Fibroblast of upper back skin (primary cell): ENCODE measurements at places on chromosomes 5 and 9.

DNA sequence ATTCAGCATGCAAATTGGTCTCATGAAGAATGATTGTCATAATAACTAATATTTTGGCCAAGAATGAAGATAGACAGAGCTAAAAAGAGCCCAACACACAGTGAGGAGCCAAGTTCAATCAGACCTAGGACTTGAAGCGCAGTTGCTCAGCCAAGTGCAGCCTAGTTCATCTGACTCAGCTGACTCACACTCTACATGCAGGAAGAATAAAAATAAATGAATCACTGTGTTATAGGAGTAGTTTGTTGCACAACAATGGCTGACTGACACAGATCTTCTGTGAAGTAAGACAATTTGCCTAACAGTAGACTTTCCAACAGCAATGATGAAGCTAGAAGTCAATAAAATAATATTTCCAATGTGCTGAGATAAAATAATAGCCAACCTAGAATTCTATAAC, 261.5 kb downstream of the CEMIP2 start:
- peak; percentile 62 for DNase-seq

DNA sequence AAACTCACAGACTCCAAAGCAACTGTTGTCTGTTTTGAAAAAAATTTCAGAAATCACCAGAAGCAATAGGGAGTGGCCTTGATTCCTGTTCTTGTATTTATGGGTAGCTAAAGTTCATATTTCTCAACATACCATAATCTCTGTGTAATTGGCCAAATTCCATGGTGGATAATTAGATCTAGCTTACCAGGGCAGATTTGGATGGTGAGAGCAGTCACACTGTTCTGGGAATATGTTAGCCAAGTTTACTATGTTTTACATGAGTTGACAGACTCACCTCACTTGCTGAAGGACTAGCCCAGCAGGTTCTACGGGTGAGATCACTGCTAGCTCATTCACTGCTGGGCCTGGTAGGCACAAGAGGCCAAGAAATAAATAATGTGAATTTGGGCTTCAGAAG, 32.7 kb upstream of the CDKN2B start:
- no peak for DNase-seq

GRCh38 chr9:18346745-18347144, 127.2 kb upstream of the ADAMTSL1 start:
- DNase-seq: no peak

DNA sequence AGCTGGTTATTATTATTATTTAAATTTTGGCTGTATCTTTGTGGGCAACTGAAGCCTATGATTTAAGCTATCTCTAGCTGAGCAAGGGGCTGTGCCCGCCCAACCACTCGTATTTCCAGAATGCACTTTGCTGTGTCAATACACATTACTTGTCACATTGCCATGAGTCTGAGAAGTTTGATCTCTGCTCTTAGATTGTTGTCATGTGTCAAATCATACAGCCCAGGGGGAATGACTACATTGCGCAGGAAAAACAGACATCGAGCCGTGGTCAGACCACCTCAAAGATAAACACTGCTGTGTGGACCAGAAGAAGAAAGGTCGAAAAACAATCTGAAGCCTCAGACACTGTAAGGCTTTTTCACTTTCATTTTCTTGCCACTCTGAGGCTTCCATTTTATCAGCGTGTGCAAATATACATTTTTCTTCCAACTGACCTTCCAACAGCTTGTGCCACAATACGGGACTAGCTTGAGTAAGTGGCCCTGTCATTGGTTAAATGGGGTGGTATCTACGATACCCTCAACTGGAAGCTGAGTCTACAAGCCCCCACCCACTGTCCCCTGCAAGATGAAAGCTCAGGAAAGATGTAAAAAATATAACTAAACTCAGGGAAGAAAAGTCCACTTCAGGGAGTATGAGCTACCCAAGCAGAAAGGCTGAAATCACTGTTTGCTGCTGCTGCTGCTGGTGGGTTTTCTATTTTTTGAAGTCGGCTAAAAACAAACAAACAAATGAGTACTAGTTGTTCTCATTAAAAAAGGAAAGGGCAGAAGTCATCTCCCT, 603.0 kb downstream of the BNC2 start:
- peak; percentile 70 for DNase-seq

GRCh38 chr5:35136386-35136785, 88.6 kb upstream of the AGXT2 start:
- peak; percentile 96 for DNase-seq
